ENCODE measurements at places on chromosomes 2 and 18. TPM values are rescaled to one million over a fixed set of nuclear protein-coding genes. Genes with fewer than 3 reads are reported as not detected.
A peak's percentile ranks its signal among the peaks of the same experiment; 100 is the strongest.

Gene RTP5
- not detected for total RNA-seq

- peak; percentile 81 for DNase-seq
These were observed 78.2 kb downstream of the ARHGAP28 start for GRCh38 chr18:6807515-6808257.

DNA sequence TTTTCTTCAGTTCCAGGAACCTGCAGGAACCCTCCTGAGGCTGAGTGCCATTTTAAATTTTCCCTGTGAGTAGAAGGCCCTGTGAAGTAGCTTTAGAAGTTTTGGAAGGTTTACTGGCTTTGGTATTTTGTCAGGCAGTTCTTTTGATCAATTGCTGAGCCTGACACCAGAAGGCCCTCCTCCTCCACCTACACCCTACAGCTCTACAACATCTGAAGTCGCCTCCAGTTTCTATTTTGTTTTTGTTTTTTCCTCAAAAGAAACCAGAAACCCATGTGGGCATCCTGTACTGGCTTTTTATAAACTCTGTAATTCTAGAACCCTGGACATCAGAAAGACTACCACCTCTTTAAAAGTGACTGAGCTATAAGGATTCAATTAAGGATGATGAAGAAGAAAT is 153.7 kb downstream of the NRXN1 start:
- DNase-seq: no peak

GRCh38 chr2:149767516-149767974 is 180.0 kb upstream of the MMADHC start:
- peak; percentile 72 for DNase-seq

All from fibroblast of villous mesenchyme (primary cell).